NCI-H460 (cell line): ENCODE measurements at places on chromosomes 12 and 14.
A peak's percentile ranks its signal among the peaks of the same experiment; 100 is the strongest.

- DNase-seq, result no peak
Observed at GRCh38 chr12:132513070-132513398, 23.1 kb downstream of the FBRSL1 start.

GRCh38 chr12:118151755-118152154, 15.8 kb downstream of the PEBP1 start:
- no peak for DNase-seq

- no peak for DNase-seq
Observed at GRCh38 chr12:49882248-49882850, 21.4 kb downstream of the FAIM2 start.

- no peak for DNase-seq
Observed at GRCh38 chr12:57420482-57420881, 10.4 kb downstream of the R3HDM2 start.

DNA sequence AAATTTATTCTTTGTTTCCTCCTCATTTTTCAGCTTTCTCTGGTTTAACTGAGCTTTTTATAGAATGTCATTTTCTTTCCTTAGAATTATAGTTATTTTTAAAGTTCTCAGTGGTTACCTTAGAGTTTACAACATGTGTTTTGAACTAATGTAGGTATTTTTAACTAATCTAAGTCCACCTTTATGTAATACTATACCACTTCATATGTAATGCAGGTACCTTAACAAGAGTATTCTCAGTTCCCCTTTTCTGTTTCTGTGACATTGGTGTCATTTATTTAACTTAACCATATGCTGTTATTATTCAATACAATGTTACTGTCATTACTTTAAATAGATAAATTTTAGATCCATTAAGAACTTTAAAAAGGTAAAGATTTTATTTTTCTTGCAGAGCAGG, 30.3 kb upstream of the KCNC2 start:
- DNase-seq, result no peak

DNA sequence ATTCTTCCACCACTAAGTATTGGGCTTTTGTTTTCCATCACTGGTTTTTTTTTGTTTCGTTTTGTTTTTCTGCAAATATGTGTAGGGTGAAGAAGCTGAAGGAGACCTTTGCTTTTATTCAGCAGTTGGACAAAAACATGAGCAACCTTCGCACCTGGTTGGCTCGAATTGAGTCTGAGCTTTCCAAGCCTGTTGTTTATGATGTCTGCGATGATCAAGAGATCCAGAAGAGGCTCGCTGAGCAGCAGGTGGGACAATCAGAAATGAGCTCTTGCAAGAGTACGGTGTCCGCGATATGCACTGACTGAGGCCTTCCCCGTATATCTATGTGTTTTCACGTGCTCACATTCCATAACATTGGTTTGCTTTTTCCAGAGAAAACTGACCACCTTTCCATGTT, 91.5 kb downstream of the ESR2 start:
- DNase-seq, result no peak

- no peak for DNase-seq
Observed at GRCh38 chr12:44431647-44432343, 444.3 kb downstream of the NELL2 start.

GRCh38 chr14:68526512-68527091, 266.3 kb downstream of the ZFP36L1 start:
- DNase-seq, result peak; percentile 73

- no peak for DNase-seq
Observed at GRCh38 chr14:51116682-51117081, 21.8 kb upstream of the TRIM9 start.

DNA sequence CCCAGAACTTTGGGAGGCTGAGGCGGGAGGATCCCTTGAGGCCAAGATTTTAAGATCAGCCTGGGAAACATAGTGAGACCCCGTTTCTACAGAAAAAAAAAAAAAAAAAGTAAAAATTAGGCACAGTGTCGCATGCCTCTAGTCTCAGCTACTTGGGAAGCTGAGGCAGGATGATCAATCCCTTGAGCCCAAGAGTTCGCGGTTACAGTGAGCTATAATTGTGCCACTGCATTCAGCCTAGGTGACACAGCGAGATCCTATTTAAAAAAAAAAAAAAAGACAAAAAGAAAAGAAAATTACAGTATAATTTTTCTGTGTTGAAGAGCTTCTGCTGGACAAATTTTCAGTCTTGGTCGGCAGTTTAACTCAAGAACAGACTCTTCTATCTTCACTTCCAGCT, 133.9 kb upstream of the FGD4 start:
- DNase-seq, result no peak

GRCh38 chr14:32458720-32459119, 129.6 kb downstream of the AKAP6 start:
- no peak for DNase-seq

DNA sequence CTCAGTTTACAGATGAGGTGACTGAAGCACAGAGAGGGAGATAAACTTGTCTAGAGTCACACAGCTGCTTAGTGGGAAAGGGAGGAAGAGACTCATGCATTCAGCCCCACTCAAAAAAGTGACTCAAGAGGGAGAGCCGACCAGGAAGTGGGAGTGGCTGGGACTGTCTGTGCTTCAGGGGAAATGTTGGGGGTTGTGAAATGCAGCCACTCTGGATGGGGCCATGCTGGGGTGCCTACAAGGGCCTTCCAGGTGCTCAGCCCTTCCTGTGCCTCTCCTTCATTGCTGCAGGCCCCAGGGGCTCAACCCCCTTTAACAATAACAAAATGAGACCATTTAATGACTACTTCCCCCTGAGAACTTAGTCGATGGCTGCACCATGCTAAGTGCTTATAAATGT, 41.8 kb downstream of the CACNA1C start:
- DNase-seq, result no peak

DNA sequence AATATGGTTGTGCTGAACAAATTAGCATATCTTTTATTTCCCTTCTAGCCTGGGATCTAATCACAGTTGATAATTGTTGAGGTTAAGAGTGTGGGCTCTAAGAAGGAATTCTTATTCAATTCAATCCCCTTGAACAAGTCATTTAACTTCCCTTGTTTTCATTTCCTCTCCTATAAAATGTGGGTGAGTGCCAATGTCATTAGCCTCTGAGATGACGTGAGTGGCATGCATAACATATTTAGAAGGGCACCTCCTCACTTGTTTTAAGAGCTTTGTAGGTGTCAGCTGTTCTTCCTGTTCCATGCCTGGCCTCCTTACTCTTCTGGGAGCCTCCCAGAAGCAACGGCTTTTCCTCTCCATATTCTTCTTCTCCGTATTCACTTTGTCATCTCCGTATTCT, 155.4 kb upstream of the NEDD1 start:
- no peak for DNase-seq

GRCh38 chr14:86039176-86039575, 509.2 kb downstream of the FLRT2 start:
- no peak for DNase-seq

DNA sequence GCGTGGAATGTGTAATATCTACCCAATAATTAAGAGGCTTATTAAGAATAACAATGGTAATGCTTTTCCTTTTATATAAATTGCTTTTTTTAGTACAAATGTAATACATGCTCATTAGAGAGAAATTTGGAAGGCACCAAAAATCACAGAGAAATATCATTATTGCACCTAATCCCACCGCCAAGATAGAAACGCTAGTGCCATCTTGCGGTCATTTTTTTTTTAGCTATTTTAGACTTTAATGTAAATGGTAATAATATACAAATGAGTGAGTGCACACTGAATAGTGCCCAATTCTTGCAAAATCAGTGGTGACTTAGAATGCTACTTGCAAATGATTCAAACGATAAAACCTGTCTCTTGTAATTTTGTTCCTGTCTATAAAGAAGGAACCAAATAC, 576.8 kb upstream of the TMEM132C start:
- DNase-seq, result no peak

DNA sequence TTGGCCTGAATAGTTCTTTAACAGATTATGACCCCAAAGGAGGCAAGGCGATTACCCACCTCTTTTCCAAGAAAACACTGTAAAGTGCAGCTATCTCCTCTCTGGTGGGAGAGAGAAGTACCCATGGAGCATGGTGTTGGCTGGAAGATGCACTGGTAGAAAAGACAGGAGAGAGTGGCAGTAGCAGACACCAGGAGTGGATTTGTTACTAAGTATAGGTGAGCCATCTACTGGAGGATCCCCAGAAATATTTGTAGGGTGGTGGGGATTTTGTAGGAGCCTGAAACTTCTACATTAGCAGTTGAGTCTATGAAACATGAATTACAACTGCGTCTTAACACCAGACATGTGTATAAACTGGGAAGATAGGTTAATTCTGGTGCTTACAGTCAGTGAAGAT, 148.0 kb downstream of the SLC38A4 start:
- DNase-seq, result peak; percentile 61

GRCh38 chr14:75141967-75142366, 15.1 kb upstream of the NEK9 start:
- no peak for DNase-seq

GRCh38 chr12:75790219-75790618, 241.4 kb downstream of the PHLDA1 start:
- DNase-seq, result no peak

DNA sequence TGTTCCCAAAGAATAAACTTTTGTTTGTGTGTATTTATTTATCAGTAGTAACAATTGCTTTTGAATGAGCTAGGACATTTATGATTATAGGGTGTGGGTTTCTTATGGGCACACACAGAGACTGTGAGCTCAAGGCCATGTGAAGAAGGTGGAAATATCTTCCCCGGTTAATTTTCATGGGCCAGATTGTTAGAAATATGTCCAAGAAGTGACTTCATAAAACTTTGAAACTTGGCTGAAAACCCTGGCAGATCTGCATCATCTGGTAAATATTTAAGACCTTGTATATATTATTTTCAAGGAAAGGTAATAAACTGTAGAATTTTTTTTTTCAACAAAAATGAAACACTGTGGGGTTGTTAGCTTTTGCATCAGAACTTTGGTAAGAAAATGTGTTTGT, 53.5 kb upstream of the RNU6-8 start:
- DNase-seq, result no peak

DNA sequence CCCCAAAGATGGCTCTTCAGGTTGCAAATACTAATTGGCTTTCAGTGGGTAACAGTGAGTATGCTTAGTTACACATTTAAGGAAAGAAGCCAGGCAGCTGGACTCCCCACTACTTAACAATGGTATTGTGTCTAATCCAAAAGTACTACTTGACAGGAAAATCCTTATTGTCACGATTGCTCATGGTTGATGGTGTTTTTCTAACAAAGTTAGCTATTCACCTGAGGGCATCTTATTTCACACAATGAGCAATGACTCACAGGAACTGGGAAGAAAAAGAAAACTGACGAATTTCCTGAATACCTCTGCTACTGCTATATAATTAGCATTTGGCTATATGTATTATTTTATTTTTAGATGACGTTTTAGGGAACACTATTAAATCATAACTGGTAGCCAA, 33.4 kb upstream of the ALG10 start:
- no peak for DNase-seq

DNA sequence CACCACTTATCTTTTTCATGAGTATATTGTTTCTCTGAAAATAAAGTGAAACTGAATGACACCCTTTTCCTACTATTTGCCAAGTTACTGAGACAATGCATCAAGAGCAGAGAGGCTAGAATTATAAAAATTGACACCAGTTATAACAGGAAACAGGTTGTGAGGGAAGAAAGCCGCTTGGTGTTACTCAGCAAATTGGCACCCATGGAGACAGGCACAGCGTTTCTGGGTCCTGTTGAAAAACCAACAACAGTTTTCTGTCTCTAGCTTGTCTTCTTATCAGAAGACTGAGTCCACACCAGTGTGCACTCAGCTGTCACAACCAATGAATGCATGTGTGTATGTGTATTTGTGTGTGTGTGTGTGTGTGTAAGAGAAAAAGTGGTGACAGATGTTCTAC, 267.7 kb downstream of the KCNH5 start:
- DNase-seq, result no peak

DNA sequence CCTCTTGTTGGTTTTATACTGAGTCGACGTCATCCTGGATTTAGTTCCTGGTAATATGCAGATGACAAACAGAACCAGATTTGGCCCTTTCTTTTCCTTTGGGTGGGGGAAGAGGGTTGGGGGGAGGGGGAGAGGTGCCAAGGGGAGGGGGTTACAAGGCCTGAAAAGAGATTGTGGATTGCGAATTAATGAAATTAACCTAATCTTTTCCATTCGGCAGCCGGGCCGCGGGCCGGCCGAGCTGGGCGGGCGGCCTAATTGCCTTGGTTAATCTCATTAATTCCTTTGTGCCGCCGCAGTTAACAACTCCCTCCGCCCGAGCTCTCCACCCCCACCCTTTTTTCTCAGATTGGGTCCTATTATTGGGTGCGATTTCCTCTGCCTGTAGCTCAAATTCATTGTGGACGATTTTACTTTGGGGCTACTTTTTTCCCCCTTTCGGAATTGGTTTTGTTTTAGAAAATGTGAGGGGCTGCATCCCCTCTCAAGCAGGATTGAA, 387 bp upstream of the GSC start:
- DNase-seq, result no peak

DNA sequence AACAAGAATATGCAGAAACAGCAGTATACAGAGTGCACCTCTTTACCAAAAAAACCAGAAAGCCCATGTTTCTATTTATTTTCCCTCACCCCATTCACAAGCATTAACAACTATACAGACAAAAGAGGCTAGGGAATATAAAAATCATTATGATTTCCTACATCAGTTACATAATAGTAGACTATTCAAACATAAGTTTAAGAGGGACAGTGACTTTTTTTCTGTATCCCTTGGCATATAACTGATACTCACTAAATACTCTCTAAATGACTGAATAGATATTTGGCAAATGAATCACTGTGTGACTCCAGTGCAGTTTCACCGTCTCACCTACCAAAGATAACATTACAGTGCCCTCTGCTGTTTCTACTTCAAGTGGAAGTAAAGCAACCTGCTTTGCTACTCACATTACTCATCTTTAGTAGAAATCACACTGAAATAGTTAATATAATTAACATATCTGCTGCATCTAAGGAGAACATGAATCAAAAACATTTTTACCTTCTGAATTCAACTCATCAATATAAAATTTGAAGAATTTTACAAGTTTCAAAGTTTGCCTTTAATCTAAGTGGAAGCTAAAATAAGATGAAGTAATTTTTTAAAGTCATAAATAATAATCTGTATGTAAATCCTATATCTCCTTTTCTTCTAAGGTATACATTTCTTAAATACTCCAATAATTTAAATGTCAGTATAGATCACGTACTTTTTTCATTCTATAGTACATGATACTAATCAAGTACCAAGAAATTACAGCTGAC, 103.8 kb downstream of the OSBPL8 start:
- peak; percentile 88 for DNase-seq

GRCh38 chr14:72706485-72706884, 187.4 kb downstream of the DPF3 start:
- no peak for DNase-seq

DNA sequence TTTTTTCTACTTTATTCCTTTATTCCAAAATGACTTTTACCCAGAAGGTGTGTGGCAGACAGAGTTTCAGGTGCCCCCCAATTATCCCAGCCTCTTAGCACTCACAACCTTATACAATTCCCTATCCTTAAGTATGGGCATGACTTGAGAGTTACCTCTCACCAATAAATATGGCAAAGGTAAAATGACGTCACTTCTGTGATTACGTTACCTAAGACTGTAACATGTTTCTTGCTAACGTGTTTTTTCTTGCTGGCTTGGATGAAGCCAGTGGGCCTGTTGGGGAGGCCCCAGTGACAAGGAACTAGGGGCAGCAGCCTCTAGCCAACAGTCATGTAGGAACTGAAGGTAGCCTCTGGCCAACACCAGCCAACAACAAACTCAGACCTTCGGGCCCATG, 13.3 kb upstream of the TUNAR start:
- no peak for DNase-seq

GRCh38 chr12:2274733-2275132, 221.9 kb downstream of the CACNA1C start:
- DNase-seq, result no peak
